DMS53 (cell line): ENCODE measurements at places on chromosomes 13 and 19.

- DNase-seq = no peak
These were observed 121.4 kb downstream of the NUFIP1 start for GRCh38 chr13:44867825-44868224.

DNA sequence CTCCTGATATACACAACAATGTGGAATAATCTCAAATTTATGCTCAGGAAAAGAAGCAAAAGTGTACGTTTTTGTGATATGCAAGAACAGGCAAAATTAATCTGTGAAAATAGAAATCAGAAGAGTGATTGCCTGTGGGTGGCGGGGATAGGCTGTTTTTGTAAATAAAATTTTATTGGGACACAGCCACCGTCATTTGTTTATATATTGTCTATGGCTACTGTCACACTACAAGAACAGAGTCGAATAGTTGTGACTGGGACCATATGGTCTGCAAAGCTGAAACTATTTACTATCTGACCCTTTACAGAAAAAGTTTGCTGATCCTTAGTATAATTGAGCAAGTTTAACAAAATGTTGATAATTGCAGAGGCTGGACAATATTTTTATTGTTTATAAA, 269.5 kb upstream of the HTR2A start:
- DNase-seq = no peak

- peak; percentile 20 for DNase-seq
These were observed 1.4 kb upstream of the CERS1 start for GRCh38 chr19:18897094-18898029.

- DNase-seq = peak; percentile 70
These were observed 2.1 kb downstream of the ERFL start for GRCh38 chr19:41926028-41926762.
